ENCODE measurements at places on chromosomes 5 and 9. TPM values are rescaled to one million over a fixed set of nuclear protein-coding genes. Genes with fewer than 3 reads are reported as not detected.

ZDHHC21 gene
- total RNA-seq, result 63.0 TPM

PRPF4 gene
- total RNA-seq, result 23.3 TPM

SMIM33 gene
- total RNA-seq, result not detected

RASEF gene
- 1.4 TPM for total RNA-seq

SLC30A5 gene
- total RNA-seq, result 47.1 TPM

Measured in diencephalon (tissue), 1 donor.